AG08396 (cell line): ENCODE measurements at places on chromosomes 16 and 17.
A peak's percentile ranks its signal among the peaks of the same experiment; 100 is the strongest.

DNA sequence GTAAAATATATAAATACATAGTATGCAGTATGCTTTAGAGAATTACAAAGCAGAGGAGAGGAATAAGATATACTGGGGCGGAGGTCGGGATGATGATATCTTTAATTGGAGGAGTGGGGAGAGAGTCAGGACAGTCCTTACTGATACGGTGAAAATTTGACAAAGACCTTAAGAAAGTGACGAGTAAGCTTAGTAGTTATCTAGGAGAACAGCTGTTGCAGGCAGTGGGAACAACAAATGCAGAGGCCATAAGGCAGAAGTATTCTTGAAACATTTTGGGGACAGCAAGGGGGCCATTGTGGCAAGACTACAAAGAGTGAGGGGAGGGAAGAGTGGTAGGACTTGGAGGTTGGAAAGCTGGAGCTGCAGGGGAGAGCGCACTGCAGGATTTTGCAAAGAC is 22.3 kb upstream of the CDC6 start:
- no peak for DNase-seq

- DNase-seq: peak; percentile 35
These were observed 103.8 kb downstream of the YPEL2 start for GRCh38 chr17:59435238-59435637.

- DNase-seq: peak; percentile 11
These were observed 3.3 kb downstream of the CARMIL2 start for GRCh38 chr16:67648088-67648763.

- peak; percentile 54 for DNase-seq
These were observed 6.9 kb downstream of the USP6 start for GRCh38 chr17:5122586-5123342.

GRCh38 chr16:19400711-19401110 is 17.0 kb upstream of the TMC5 start:
- DNase-seq: no peak

DNA sequence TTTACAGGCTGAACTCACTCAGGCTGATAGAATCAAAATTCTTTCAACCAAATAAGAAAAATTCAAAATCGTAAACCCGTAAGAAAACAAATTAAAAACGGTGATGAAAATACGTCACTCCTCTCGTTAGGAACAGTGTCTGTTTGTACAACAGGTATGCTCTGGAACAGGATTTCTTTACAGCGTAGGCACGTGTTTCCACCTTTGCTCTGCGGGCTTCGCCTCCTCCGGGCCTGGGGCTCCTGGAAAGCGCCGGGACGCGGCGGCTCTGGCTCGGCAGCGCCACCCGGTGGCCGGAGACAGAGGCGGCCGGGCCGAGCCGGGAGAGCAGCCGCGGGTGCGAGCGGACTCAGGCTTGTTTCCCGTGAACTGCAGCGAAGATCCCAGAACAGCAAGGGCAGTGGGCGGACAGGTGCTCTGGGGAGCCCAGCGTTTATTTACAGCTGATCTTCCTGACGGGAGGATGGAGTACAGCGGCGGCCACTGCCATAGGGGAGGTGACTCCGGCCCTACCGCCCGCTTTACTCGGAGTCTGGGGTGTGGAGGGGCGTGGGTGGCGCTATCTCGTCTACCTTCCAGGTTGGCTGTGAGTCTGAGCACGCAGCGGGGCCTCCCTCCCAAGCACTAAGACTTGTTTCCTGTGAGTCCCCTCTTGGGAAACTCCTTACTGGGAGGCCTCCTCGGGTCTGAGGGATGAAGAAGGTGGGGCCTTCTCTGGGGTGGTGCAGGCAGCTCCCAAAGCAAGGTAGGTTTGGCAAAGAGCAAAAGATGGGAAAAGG is 40.5 kb upstream of the ATP2A3 start:
- peak; percentile 65 for DNase-seq
